Naive thymus-derived CD4-positive, alpha-beta T cell (primary cell): ENCODE measurements at places on chromosomes 16 and 17.
A peak's percentile ranks its signal among the peaks of the same experiment; 100 is the strongest.

- peak; percentile 54 for DNase-seq
Measured at GRCh38 chr17:78798695-78799559, 16.9 kb upstream of the CYTH1 start.

- DNase-seq, result no peak
Measured at GRCh38 chr17:65228287-65228686, 91.1 kb downstream of the RGS9 start.

DNA sequence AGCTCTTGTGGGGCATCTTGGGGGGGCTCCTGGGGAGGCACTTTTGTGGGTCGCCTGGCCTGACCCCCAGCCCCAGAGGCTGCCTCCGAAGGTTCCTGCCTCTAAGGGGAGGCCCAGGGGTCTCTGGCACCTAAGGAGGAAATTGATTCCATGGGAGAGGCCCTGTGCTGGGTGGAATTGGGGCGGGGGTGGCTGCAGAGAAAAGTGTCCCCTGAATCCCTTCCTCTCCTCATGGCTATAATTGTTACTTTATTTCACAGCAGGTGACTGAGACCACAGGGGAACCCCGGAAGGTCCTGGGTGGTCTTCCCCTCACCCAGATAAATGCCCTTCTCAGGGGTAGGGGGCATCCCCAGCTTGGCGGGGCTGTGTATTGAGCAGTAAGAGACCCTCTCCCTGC lies 3.1 kb downstream of the GLIS2 start:
- DNase-seq, result no peak

DNA sequence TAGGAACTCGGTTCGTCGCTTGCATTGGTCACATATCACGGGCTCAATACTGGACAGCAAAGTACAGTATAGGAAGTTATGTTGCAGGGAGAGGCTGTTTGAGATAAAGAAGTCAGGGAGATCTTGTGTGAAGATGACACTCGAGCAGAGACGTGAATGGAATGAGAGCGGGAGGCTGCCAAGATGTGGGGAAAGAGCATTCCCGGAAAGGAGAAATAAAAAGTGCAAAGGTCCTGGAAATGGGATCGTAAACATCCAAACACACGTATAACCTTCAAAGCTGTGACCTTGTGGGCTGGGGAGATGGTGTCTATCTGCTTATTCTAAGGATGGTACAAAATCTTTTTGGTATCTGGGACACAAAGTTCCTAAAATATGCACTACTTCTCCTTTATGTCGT lies 43.0 kb upstream of the MYOCD start:
- no peak for DNase-seq

- DNase-seq, result peak; percentile 63
Measured at GRCh38 chr17:81412490-81413093, 17.3 kb downstream of the BAHCC1 start.

DNA sequence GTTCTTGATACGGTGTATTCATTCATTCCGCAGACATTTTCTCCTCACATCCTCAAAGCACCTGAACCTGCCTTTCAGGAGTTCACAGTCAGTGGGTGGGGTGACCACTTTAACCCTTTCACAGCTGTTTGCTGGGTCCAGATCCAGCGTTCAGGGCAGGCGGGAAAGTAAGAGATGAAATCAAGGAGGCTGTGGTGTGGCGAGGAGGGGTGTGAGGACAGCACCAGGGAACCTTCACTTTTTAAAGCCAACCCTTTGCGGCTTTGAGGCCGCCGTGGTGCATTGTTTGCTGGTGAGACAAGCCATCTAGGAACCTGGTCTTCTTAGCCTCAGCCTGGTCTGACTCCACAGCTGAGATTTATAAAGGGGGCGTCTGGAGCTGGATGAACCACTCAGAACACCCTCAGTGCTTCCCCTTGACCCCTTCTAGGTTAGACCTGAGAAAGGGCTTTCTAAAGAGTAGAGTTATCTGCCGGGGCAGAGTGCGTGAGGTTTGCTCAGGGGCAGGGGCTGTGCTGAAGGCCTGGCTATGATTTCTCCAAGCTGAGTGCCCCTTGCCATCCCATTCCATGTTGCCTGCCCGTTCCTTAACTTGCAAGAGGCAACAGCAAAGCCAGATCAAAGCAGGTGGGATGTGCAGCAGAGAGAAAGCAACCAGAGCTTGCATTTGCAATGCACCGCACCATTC lies 933 bp downstream of the CCR7 start:
- no peak for DNase-seq
